ENCODE measurements at places on chromosomes 7 and 10. TPM values are rescaled to one million over a fixed set of nuclear protein-coding genes. Genes with fewer than 3 reads are reported as not detected.

The CNPY1 gene
- 0.46 TPM for total RNA-seq

The SPAM1 gene
- total RNA-seq, result not detected

The FXYD4 gene
- total RNA-seq, result not detected

The CPXM2 gene
- 4.8 TPM for total RNA-seq

The ANKRD61 gene
- total RNA-seq, result 0.46 TPM

The EFCAB10 gene
- 11.8 TPM for total RNA-seq

The SRRM3 gene
- 15.2 TPM for total RNA-seq

The SPDYE17 gene
- not detected for total RNA-seq

The IFIT2 gene
- 11.1 TPM for total RNA-seq

The XRCC2 gene
- total RNA-seq, result 4.6 TPM

The SHLD2 gene
- total RNA-seq, result 36.9 TPM

The PNLIPRP2 gene
- not detected for total RNA-seq

The MEPCE gene
- 27.9 TPM for total RNA-seq

The SPDYE5 gene
- total RNA-seq, result not detected

The C10orf67 gene
- total RNA-seq, result 1.2 TPM

The NEBL gene
- total RNA-seq, result 66.4 TPM

The VWDE gene
- total RNA-seq, result 2.1 TPM

The SHTN1 gene
- 52.6 TPM for total RNA-seq

The HOXA7 gene
- total RNA-seq, result not detected

The ATRNL1 gene
- total RNA-seq, result 592 TPM

The PRR15 gene
- not detected for total RNA-seq

The ST8SIA6 gene
- total RNA-seq, result 17.8 TPM

The ANKRD7 gene
- total RNA-seq, result 16.8 TPM

The TMEM196 gene
- 28.6 TPM for total RNA-seq

The PVRIG gene
- total RNA-seq, result not detected

The POLR3A gene
- 39.2 TPM for total RNA-seq
